ENCODE measurements at places on chromosomes 4 and X.

- no peak for DNase-seq
These were observed 46.2 kb downstream of the FHIP1A start for GRCh38 chr4:151455212-151455611.

DNA sequence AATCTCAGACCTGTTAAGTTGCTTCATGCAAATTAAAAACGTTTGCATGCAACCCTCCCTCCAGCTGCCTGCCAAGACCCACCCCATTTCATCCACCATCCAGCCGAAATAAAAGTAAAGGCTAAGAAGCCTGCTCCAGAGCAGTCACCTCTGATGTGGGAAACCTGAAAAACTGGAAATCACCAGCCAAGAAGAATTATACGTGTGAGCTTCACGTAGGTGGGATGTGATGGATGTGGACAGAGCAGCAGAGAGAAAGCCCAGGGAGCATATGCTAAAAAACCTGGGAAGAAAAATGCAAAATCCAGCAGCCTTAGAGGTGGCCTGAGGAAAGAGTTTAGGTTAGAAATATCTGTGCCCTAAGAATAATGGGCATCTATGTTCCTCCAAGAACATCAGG lies 160.6 kb upstream of the STS start:
- DNase-seq, result no peak

GRCh38 chr4:121665371-121665770 lies 31.4 kb downstream of the ANXA5 start:
- DNase-seq, result no peak

DNA sequence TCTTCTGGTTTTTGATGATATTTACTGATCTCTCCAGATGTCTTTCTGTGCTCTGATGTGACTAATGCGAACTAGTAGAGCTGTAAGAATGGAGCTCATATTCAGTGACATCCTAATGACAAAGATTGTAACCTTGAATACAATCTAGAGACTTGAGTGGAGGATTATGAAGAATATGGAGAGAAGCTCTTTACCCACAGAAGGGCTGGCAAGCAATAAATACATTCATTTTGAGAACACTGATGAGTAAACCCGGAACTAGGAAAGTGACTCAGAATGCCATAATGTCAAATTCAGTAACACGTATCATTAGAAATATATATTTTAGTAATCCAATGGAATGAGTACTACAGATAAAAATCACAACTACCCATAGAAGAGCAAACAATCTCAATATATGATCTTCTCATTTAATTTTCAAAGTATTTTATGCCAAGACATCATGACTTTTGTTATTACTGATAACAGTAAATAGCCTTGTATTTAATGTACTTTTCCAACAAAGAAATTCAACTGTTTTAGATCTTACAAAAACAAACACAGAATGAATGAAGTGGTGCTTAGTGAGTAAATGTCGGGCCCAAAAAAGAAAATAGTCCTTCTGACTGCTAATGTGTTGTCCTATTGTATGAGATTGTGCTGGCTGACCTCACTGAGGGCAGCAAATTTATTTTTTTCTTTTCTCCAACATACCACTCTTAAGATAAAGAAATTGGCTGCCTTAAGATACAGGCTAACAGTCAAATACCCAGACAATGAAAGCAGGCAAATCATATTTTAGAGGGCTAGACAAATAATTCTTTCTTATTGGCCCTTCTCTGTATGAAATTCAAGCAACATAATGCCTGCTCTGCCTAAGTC lies 49.2 kb upstream of the HDAC8 start:
- DNase-seq, result no peak

DNA sequence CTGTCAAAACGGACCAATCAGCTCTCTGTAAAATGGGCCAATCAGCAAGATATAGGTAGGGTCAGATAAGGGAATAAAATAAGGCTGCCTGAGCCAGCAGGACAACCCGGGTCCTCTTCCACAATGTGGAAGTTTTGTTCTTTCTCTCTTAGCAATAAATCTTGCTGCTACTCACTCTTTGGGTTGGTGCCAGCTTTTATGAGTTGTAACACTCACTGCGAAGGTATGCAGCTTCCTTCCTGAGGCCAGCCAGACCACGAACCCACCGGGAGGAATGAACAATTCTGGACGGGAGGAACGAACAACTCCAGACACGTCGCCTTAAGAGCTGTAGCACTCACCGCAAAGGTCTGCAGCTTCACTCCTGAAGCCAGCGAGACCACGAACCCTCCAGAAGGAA lies 287.8 kb downstream of the RAPGEF2 start:
- no peak for DNase-seq

DNA sequence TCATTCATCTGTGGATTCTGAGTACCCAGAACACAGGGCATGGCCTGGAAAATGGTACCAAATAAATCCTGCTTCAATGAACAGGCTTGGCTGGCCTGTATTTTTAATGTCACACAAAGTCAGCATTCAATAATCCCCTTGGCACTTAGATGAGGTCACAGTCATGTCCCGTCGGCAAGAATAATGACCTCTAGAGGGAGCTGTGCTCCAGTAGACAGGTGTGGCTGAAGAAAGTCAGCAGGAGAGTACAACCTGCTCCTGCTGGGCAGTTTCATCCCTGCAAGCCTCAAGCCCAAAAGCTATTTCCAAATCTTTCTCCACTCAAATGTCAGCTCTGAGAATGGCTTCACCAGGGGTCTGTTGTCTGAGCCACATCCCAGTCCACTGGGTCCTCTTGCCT lies 404.0 kb upstream of the F9 start:
- no peak for DNase-seq

DNA sequence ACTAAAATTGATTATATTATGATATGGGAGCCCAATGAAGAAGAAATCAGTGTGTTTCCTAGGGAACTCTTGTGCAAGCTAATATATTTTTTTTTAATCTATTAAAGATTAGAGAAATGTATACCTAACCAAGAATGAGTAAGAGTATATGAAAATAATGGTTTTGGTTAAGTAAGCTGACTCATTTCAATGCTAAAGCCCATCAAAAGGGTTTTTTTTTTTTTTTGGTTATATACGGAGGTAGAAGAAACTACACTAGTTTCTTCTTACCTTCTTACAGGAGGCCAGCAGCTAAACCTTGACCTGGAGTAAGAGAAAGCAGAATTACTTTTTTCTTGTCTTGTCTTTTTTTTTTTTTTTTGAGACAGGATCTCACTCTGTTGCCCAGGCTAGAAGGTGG lies 27.5 kb downstream of the RUFY3 start:
- no peak for DNase-seq

DNA sequence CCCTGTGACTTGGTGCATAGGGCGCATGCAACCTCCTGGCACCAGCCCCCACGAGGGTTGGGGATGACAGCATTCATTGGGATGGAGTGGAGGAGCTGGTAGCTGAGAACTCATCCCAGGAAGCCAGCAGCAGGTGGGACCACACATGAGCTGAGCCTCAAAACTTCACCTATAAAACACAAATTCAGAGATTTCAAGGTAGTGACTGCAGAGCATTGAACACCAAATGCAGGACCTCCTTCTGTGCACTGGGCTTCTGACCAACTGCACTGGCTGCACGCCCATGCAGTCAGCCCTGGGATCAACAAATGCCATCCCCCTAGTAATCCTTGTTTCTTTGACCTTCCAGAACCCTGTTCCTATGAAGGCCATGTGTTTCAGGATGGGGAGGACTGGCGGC lies 197.8 kb downstream of the FRAS1 start:
- no peak for DNase-seq

DNA sequence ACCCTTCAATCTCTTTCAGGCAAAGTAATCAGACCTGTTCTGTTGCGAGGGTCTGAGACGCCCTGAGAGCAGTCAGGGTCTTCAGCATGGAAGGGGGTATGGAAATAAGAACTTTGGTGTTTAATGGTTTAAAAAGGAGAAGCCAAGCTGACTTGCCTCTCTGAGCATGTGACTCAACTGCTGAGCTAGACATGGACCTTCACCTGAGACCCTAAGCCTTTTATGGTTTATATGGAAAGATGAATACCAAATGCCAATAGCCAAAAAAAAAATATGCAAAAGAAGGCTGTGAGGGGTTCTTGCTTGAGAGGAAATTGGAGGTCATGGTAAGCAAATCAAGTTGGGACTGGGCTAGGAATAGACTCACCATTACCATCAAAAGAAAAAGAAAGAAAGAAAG lies 30.6 kb downstream of the CHRNA9 start:
- no peak for DNase-seq

- DNase-seq, result no peak
These were observed 72.2 kb downstream of the BLTP1 start for GRCh38 chr4:122224348-122224747.

- no peak for DNase-seq
These were observed 28.5 kb upstream of the RTL3 start for GRCh38 chrX:78687586-78687985.

DNA sequence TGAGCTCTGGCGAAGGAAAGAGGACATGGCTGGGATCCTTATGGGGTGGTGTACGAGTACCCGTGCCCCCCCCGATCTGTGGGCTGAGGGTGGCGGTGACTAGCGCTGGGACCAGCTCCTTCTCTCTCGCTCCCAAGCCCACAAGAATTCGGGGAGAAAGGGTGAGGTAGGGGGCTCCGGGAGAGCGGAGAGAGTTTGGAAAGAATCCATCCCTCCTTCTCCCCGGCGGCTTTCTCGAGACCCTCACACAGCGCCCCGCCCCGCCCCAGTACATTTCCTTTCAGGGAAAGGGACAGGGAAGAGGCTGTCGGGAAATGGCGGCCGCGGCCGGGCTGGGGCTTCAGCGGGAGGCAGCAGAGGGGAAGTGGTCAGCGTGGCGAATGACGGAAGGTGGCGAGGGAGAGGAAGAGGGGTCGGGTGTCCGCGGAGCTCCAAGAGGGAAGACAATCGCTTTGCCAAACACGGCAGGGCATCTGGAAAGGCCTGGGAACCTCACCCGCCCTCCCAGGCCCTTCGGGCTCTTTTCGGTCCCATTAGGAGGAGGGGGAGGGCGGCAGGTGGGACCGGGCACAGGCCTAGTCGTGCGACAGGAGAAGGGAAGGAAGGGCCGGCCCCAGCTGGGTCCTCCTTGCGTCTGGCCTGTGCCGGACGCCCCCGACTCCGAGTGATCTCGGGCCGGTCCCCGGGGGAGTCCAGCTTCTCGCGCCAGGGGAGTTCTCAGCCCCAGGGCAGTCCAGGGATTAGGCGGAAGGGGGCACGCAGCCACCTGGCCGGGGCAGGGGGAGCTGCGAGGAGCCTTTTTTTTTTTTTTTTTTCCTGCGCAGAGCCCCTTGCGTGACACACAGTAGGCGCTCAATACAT lies 10.2 kb downstream of the HNRNPH2 start:
- DNase-seq, result no peak

- DNase-seq, result no peak
These were observed 462.4 kb downstream of the TLL1 start for GRCh38 chr4:166335256-166335938.

GRCh38 chrX:134985479-134985878 lies 5.3 kb upstream of the SMIM10 start:
- DNase-seq, result no peak

- no peak for DNase-seq
These were observed 113.8 kb upstream of the FAM9B start for GRCh38 chrX:9147726-9148125.

- no peak for DNase-seq
These were observed 13.6 kb downstream of the G3BP2 start for GRCh38 chr4:75659512-75660031.

- DNase-seq, result no peak
These were observed 13.1 kb upstream of the IDS start for GRCh38 chrX:149518236-149518635.

DNA sequence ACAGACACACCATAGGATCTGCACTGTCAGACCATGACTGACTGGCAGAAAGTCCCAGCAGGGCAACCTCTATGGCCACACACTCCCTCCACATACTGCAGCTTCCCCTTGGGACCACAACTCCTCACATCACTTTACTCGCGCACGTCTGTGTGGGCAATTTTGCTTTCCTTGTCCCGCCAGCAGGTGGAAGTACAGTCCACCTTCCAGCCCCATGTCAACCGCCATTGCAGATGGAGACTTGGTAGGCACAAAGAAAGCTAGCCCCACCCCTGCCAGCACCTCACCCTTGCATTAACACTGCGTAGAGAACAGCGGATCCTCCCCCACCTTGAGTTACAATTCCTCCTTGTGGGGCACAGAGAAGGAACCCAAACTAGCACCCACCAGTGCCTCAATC lies 74.4 kb upstream of the NAP1L2 start:
- DNase-seq, result no peak

- DNase-seq, result no peak
These were observed 295.3 kb upstream of the CTSO start for GRCh38 chr4:156248917-156249316.

DNA sequence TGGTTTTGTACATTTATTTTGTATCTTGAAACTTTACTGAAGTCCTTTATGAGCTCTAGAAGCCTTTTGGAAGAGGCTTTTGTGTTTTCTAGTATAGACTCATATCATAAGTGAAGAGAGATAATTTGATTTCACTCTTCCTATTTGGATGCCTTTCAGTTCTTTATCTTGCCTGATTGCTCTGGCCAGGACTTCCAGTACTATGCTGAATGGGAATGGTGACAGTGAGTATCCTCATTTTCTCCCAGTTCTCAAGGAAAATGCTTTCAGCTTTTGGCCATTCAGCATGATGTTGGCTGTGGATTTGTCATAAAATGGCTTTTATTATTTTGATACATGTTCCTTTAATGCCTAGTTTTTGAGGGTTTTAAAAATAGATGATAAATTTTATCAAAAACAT lies 1061.3 kb downstream of the STPG2 start:
- DNase-seq, result no peak

DNA sequence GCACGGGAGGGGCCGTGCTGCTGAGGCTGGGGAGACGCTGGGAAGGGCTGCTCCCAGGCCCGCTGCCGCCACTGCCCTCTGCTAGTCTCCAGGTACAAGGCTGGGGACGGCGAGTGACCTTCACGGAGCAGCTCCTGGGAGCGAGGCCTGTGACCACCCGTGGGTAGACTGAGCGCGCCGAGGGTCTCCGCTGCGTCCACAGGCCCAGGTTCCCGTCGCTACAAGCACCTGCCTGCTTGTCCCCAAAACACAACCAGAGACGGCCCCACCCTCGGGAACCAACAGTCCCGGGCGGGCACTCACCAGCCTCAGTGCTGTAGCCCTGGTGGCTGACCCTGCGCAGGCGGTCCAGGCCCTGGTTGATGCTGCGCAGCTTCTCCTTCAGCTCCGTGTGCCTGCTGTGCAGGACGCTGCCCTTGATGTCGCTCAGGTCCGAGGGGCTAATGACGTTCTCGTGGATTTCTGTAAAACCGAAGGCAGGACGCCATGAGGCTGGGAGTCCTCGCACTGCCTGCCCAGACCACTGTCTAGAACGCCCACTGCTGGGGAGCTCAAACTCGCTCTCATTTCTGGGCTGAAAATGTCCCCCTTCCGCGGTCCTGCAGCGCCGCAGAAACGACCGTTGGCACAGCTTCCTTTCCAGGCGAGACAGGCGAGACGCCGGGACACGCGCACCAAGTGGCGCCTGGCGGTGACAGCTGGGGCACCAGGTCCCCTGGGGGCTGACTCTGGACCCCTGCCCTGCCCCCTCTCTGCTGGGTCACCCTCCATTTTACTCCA lies 14.3 kb downstream of the LRPAP1 start:
- DNase-seq, result no peak

- DNase-seq, result no peak
These were observed 143.3 kb downstream of the CAMK2D start for GRCh38 chr4:113618205-113618604.

- no peak for DNase-seq
These were observed 6.7 kb upstream of the NXF3 start for GRCh38 chrX:103099691-103100090.
